Bronchial smooth muscle cell (primary cell): ENCODE measurements at places on chromosomes 6 and 20. TPM values are rescaled to one million over a fixed set of nuclear protein-coding genes. Genes with fewer than 3 reads are reported as not detected.

The CST2 gene
- not detected in 2 replicates for total RNA-seq

The CST8 gene
- total RNA-seq = not detected in 2 replicates

The OPN5 gene
- total RNA-seq = under 0.01 TPM in 2 replicates

The GCNT2 gene
- 0.32 and 0.60 TPM in 2 replicates for total RNA-seq

The ULBP3 gene
- 8.4 and 9.5 TPM in 2 replicates for total RNA-seq

The ME1 gene
- 9.1 and 15.1 TPM in 2 replicates for total RNA-seq

The SLC26A8 gene
- total RNA-seq = under 0.01 TPM in 1 of 2 replicates, not detected in the other

The GRM1 gene
- total RNA-seq = under 0.01 and 0.17 TPM in 2 replicates

The NEDD9 gene
- 0.16 and 0.17 TPM in 2 replicates for total RNA-seq

The EMILIN3 gene
- under 0.01 TPM in 1 of 2 replicates, not detected in the other for total RNA-seq

The KCNK16 gene
- total RNA-seq = not detected in 2 replicates

The ANGPT4 gene
- total RNA-seq = not detected in 2 replicates

The C20orf96 gene
- 3.2 and 3.6 TPM in 2 replicates for total RNA-seq

The TRERF1 gene
- 4.0 and 4.7 TPM in 2 replicates for total RNA-seq

The ZNF334 gene
- total RNA-seq = 2.4 and 7.0 TPM in 2 replicates

The DSP gene
- total RNA-seq = 0.16 and 0.86 TPM in 2 replicates

The MRAP2 gene
- total RNA-seq = 0.47 TPM in 1 of 2 replicates, not detected in the other

The TREM1 gene
- total RNA-seq = 0.16 TPM in 1 of 2 replicates, not detected in the other

The SLC22A2 gene
- not detected in 2 replicates for total RNA-seq

The PBOV1 gene
- total RNA-seq = not detected in 2 replicates

The CALHM5 gene
- total RNA-seq = 8.4 and 9.0 TPM in 2 replicates

The KCNB1 gene
- total RNA-seq = under 0.01 and 0.17 TPM in 2 replicates

The CHRNA4 gene
- total RNA-seq = not detected in 2 replicates

The SPDEF gene
- not detected in 2 replicates for total RNA-seq

The ZSCAN31 gene
- total RNA-seq = 38.8 and 53.0 TPM in 2 replicates

The DZANK1 gene
- 0.47 and 0.60 TPM in 2 replicates for total RNA-seq

The ZGPAT gene
- 18.4 and 25.1 TPM in 2 replicates for total RNA-seq

The ADAM33 gene
- total RNA-seq = 47.8 and 68.8 TPM in 2 replicates

The CCM2L gene
- total RNA-seq = not detected in 2 replicates

The MDFI gene
- total RNA-seq = 0.26 TPM in 1 of 2 replicates, not detected in the other

The BPI gene
- 0.17 and 0.32 TPM in 2 replicates for total RNA-seq

The RSPO4 gene
- not detected in 2 replicates for total RNA-seq

The IPCEF1 gene
- total RNA-seq = 0.09 and 0.47 TPM in 2 replicates

The LIME1 gene
- total RNA-seq = 2.4 and 3.0 TPM in 2 replicates

The NUP43 gene
- total RNA-seq = 12.0 and 14.5 TPM in 2 replicates

The RHAG gene
- under 0.01 TPM in 1 of 2 replicates, not detected in the other for total RNA-seq
